ENCODE measurements at places on chromosomes 7 and 10.
A peak's percentile ranks its signal among the peaks of the same experiment; 100 is the strongest.

DNA sequence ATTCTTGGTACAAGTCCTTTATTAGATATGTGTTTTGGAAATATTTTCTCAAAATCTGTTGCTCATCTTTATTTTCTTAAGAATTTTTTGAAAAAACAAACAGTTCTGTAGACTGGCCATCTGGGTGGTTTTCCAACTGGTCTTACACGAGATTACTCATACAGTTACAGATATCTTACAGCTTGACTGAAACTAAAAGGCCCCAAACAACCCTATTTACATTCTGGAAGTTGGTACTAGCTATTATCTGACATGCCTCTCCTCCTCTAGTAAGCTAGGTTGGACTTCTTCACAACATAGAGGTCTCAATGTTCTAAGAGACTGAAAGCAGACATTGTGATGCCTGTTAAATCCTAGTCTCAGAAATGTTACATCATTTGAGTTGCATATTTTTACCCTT lies 52.0 kb downstream of the ZNF22 start:
- no peak for DNase-seq

GRCh38 chr10:98361131-98362025 lies 53.6 kb downstream of the PYROXD2 start:
- DNase-seq, result no peak

GRCh38 chr7:148589640-148590039 lies 926 bp upstream of the C7orf33 start:
- no peak for DNase-seq

DNA sequence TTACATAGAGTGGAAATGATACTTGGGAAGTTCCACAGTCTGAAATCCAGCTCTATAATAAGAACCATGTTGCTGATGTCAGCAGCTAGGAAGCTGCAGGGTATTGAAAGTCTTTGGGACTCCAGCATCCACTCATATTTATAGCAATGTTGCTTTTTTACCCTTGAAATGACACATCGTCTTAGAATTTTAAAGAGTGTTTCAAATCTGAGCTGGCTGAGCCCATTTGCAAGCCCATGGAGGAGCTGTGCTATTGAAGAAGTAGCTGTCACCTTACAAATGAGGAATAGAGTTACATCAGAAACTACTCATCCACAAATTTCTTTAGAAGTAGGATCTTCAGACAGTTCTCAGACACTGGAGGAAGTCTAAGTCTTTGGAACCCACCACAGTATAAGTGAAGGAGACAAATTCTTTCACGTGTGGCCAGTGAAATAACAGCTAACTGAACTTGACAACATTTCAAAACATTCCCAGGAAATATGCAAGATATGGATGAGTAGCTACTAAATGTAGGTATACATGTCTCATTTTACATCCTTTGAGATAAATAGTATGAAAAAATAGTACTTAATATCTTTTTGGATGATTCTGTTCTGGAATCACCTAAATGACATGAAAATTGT lies 203.6 kb downstream of the ZNF365 start:
- DNase-seq, result no peak

GRCh38 chr10:79193694-79194382 lies 125.1 kb downstream of the ZMIZ1 start:
- no peak for DNase-seq

GRCh38 chr7:69630292-69630691 lies 32.0 kb downstream of the AUTS2 start:
- no peak for DNase-seq

- no peak for DNase-seq
Observed at GRCh38 chr10:30127120-30127541, 67.7 kb upstream of the JCAD start.

GRCh38 chr10:86905429-86905828 lies 52.0 kb downstream of the MMRN2 start:
- no peak for DNase-seq

DNA sequence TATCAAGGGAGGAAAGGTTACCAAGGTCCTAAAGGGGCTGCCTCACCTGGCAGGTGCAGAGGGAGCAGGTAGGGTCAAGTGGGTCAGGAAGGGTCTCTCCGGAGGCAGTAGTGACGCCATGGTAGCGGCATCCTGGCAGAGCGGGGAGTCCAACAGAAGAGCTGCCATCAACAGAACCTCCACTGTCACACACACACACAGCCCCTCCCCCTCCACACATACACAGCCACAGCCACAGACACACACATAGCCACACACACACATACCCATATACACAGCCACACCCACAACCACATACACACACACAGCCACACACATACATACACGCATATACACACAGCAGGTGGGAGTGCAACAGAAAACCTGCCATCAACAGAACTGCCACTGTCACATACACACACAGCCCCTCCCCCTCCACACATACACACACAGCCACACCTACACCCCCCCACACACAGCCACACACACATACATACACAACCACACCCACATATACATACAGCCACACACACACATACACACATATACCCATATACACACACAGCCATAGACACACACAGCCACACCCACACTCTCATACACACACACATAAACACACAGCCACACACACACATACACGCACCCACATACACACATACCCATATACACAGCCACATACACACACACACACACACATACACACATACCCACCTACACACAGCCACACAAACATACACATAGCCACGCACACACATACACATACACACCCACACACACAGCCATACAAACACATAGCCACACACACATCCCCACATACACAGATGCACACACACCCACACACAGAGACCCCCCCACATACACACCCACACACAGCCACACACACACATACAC lies 23.1 kb downstream of the KCP start:
- DNase-seq, result no peak

GRCh38 chr10:63129888-63130287 lies 3.2 kb upstream of the NRBF2 start:
- DNase-seq, result no peak

GRCh38 chr7:7108931-7109330 lies 73.4 kb upstream of the C1GALT1 start:
- DNase-seq, result no peak

DNA sequence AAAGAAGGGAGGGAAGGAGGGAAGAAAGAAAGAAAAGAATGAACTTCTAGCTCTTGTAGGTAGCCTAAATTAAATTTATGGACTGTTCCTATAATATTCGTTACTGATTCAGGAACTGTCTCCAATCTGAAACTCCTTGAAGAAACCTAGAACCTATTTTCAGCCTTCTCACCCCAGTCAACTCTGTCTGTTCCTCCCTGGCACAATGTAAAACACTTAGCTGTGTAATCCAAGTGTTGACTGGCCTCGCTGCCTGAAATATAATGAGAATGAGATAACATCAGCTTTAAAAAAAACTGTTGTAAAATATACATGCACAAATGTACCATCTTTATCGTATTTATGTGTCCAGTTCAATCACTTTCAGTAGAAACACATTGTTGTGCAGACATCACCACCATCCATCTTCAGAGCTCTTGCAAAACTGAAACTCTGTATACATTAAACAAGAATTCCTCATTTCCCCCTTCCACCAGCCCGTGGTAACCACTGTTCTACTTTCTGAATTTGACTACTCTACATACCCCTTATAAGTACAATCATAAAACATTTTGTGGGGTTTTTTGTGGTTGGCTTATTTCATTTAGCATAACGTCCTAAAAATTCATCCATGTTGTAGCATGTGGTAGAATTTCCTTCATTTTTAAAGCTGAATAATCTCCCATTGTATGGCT lies 6.3 kb upstream of the C7orf33 start:
- DNase-seq, result no peak

DNA sequence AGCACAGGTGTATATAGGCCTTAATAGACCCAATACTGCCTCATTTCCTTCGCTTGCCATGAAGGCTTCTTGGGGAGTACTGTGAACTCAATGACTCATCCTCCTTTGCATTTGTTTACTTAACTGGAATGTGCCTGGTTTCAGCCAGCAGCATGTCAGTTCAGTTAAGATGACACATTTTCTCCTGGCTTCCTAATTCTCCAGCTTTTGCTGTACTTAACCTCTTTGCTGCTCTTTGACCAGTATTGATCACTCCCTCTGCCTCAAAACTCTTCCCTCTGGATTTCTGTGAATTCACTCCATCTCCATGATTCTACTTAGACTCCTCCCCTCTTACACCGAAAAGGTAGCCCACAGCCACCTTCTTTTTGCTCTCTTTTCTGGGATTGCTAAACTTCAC lies 135.7 kb downstream of the MAGI2 start:
- DNase-seq, result peak; percentile 24

DNA sequence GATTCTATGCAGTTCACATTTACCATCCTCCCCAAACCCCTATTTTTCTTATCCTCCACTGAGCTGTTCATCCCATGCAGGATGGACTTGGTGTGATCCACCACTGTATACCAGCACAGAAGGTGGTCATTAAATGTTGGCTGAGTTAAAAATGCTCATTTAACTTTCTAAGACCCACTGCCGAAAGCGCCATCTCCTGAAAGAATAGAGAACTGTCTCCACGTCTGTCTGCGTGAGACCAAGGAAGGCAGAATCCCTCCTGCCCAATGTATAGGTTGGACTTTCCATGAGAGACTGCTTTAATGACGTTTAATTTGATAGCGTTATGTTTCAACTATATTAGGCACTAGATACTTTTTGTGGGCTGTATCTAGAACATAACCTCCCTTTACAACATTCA lies 124.3 kb downstream of the GPAM start:
- no peak for DNase-seq

DNA sequence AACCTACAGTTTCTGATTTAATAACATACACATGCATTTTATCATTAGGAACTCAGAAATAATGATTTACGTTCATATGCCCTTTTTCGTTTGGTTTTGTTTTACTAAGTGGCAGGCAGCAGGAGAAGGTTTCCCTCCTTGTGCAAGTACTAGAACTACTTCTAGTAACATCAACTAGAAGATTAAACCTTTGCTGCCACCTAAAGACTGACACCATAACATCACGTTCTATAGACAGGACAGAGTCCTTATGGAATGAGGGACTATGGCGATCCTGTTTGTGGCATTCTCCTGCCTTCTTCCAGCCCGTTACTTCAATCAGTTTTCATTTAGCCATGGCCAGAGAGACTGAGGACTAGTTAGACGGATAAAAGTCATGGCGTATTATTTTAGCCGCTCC lies 53.2 kb downstream of the GAD2 start:
- DNase-seq, result peak; percentile 73

- no peak for DNase-seq
Observed at GRCh38 chr10:33661580-33662336, 327.3 kb upstream of the NRP1 start.

GRCh38 chr7:69665369-69665768 lies 67.1 kb downstream of the AUTS2 start:
- peak; percentile 51 for DNase-seq

- no peak for DNase-seq
Observed at GRCh38 chr10:128080641-128081040, 45.6 kb downstream of the MKI67 start.

- peak; percentile 85 for DNase-seq
Observed at GRCh38 chr7:105353752-105354328, 34.9 kb downstream of the SRPK2 start.

DNA sequence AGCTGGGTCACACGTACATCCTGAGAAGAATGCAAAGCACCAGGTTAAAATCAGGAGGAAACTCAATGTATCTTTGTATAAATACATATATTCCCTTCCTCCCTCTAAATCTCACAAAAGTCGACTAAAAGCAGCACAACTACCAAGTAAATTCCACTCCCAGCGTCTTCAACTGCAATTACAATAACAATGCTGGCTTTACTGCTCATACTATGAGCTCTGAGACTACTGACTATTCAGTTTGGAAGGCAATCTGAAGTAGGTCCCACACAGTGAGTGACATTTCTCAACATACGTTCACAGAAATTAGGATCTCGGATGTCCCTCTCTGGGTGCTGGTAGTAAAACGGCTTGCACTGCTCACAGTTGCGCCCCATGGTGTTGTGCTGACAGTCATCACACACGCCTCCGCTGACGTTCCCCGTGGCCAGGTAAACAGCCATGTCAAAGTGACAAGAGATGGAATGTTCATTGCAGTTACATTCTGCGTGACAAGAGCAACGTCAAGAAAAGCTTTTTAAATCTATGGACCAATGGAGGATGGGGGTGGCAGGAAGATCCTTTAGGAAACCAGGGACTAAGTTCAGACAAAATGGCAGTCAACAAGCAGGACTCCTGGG lies 27.5 kb downstream of the LAMB1 start:
- no peak for DNase-seq

GRCh38 chr7:140060243-140060630 lies 2.5 kb downstream of the PARP12 start:
- no peak for DNase-seq

- no peak for DNase-seq
Observed at GRCh38 chr10:94042834-94043175, 49.1 kb downstream of the PLCE1 start.

DNA sequence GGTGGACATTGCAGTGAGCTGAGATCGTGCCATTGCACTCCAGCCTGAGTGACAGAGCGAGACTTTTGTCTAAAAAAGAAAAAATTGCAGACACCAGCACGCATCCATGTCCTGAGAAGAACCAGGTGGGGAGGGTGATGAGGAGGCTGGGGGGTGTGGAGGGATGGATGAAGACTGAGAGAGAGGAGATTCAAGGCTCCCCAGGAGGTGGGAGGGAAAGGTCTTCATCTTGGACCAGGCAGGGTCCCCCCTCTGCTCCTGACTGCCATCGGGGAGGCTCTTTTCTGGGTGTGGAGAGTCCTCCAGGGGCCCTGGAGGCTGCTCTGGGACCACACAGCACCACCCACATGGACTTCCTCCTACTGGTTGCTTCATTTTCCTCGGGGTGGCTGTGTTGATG lies 1.5 kb downstream of the SCART1 start:
- DNase-seq, result no peak

Measured in NCI-H526 (cell line).